NCI-H345 (cell line): ENCODE measurements at places on chromosomes 11 and 22.
A peak's percentile ranks its signal among the peaks of the same experiment; 100 is the strongest.

- no peak for DNase-seq
Observed at GRCh38 chr11:69162505-69162904, 6.8 kb downstream of the SMIM38 start.

DNA sequence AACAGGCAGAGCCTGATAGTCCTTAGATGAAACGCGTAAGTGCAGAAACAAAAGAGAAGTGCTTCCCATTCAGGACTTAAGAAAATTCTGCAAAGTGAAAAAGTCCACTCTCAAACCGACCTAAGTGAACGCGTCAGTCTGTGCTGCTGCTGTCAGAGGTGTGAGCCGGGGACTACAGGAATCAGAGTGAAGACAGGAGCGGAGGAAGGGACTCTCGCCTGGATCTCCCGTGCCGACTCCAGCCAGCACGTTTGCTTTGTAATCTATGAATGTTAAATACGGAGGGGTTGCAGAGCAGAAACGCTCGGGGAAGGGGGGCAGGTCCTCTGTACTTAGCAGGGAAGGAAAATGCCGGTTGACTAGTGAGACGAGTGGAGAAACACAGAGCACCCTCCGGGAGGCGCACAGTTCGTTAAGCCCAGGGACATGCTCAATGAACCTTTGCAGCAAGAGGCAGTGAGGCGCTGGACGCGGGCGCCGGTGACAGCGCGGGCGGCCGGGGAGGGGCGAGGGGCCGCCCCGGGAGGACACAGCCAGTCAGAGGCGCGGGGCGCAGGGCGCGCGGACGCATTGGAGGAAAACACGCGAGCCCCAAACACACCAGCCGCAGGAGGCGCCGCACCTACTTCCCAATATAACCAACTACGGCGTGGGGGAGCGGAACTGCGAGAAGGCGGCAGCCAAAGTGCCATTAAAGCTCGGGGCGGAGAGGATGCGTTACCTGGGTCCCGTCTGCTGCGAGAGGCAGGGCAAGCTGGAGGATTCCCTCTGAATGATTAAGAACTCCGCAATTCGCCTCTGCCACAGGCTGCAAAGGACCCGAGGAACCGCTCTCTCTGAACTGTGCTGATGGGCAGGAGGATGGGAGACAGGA lies at the start of gene CNTN5:
Gene CNTN5, plus strand, starts transcription at position 598 of the 874 bp plus-strand sequence.
- peak; percentile 71 for DNase-seq

- DNase-seq: no peak
Observed at GRCh38 chr11:118610773-118611432, 3.5 kb downstream of the PHLDB1 start.

DNA sequence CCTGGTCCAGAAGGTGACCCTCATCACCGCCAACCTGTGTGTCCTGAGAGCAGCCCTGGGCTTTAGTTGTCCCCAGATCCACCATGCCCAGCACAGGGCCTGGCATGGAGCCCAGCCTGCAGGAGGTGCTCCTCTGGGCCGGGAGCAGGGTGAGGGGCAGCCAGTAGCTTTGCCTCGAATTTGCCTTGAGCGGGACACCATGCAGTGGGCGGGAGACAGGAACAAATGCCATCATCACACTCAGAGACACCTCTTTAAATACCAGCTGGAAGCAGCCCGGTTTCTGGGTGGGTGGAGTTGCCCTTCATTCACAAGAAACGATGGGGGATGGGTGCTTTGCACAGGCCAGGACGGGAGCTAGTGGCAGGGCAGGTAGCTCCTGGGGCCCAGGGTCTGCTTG lies 19.3 kb downstream of the FLRT1 start:
- DNase-seq: no peak

DNA sequence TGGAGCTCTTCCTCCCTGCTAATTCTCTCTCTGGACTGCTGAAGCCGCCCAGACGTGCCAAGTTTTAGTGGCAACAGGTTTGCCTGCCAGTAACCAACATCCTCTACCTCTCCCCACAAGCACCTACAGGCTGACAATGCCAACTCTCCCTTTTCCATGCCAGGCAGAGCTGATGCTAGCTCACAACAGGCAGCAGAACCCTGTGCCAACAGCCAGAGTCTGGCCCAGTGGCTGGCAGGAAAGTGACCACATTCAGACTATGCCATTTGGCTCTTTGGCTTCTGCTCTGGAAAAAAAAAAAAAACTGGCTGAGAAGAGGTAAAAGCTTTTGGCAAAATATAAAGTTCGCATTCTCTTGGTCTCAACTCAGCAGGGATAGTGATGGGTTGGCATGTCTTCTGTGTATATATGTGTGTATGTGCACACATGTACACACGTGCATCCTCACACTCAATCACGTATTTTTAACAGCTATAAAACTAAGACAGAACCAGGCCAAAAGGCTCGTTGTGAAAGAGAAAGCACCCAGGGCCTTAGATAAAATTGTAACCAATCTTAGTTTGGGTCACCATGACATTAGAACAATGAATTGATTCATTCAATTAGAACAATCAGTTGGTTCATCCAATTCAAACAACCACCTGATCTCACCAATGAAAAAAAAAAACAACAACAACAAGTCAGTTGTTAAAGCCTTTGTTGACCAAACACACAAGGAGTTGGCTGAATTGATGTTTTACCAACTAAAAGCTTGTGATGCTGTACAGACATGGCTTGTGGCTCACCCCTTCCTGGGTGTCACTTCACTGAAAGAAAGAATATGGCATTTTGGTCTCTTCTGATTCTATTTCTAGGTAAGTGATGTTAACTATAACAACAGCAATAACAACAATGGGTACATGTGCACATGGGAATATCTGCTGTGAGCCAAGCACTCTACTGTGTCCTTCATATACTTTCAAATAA lies 48.6 kb downstream of the TRIM29 start:
- DNase-seq: no peak

GRCh38 chr11:22199243-22199642 lies 6.4 kb downstream of the ANO5 start:
- no peak for DNase-seq

DNA sequence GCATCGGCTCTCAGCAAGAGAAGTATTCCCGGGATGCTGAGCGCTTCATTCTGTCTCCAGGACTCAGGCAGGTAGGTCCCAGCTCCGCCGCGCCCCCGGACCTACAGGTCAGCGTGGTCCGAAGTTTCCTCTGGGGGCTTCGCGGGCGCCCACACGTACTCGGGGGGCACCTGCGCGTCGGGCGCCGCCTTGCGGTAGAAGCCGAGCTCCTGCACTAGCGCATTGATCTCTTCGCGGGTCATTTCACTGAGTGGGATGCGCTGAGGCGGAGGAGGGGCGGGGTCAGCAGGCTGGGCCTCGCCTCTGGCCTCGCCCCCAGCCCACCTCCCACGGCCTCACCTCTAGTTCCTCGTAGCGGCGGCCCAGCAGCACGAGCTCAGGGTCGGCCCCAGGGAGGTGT lies 2.5 kb downstream of the SELENOM start:
- no peak for DNase-seq

DNA sequence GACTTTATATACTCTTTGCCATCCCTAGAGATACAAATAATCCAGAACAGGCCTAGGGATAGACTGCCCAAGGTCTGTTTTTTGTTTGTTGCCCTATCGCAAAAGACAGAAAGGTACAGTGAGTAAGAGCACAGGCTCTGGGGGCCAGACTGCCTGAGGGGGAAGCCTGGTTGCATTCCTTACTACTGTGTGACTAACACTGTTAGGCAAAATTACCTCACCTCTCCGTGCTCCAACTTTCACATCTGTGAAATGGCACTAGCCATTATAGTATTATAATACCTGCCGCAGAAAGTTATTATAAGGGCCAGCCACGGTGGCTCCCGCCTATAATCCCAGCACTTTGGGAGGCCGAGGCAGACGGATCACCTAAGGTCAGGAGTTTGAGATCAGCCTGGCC lies 14.5 kb downstream of the SLC35F2 start:
- DNase-seq: no peak

DNA sequence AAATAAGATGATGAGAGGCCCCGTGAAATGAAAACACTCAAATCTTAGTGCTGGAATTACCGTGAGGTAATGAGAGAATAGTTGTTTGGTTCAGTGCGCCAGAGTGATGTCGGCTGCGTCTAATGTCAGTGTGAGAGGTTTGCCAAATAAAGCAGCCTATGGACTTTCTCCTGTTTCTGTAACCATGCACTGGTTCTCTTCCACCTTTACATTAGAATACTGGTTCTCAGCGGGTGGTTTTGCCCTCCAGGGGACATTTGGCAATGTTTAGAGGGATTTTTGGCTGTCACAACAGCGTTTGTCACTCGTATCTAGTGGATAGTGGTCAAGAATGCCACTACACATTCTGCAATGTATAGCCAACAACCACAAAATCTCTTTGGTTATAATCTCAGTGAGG lies 1.1 kb downstream of the OOSP4B start:
- no peak for DNase-seq

- DNase-seq: no peak
Observed at GRCh38 chr11:50174189-50174588, 141.5 kb downstream of the OR4C45 start.

- no peak for DNase-seq
Observed at GRCh38 chr22:37940698-37941376, 12.6 kb downstream of the C22orf23 start.

DNA sequence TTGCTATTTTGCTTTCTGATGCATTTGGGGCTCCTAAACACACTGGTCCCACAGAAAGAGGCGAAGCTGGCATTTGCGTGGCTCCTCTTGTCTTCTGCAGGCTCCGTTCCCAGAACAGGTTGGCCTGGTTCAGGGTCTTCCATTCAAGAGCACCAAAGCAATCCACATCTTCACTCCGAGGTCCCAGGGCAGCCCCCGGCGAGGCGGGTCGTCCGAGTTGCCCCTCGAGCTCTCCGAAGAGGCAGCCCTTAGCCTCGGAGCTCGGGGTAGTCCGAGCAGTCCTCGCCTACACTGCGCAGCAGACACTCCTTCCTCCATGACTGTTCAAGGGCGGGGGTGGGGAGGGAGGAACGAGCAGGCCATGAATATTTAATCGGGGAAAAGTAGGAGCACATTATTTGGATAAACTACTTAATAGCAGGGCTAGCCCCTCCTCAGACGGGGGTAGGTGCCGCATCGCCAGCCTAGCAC lies 321.3 kb downstream of the BLID start:
- no peak for DNase-seq

DNA sequence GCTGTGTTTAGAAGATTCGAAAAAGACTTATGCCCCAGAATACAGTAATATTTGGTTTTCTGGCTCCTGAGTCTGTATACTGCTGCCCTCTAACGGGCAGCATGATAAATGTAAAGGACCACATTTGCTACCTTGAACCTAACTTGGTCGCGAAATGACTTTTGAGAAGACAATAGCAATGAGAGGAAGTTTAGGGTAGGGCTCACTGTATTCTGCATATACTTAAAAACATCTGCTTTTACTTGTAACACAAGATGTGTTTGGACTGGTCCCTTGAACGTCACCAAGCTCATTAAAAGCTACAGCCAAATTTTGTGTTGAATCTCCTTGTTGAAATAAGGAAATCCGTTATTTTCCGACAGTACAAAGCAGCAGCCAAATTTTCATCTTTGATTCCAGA lies 309.1 kb downstream of the SWAP70 start:
- DNase-seq: no peak

DNA sequence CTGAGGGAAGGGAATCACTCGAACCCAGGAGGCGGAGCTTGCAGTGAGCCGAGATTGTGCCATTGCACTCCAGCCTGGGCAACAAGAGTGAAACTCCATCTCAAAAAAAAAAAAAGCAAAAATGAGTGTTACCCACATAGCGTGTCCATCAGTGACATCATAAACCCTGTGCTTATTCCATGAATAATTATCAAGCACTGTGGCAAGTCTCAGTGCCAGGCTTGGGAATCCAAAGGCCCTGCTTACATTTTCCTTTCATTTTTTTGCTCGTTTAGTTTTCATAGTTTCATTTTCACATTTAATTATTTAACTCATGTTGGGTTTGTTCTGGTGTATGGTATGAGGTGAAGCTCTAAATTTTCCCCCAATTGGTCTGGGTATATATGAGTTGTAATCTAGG lies 46.5 kb downstream of the NEU3 start:
- no peak for DNase-seq

DNA sequence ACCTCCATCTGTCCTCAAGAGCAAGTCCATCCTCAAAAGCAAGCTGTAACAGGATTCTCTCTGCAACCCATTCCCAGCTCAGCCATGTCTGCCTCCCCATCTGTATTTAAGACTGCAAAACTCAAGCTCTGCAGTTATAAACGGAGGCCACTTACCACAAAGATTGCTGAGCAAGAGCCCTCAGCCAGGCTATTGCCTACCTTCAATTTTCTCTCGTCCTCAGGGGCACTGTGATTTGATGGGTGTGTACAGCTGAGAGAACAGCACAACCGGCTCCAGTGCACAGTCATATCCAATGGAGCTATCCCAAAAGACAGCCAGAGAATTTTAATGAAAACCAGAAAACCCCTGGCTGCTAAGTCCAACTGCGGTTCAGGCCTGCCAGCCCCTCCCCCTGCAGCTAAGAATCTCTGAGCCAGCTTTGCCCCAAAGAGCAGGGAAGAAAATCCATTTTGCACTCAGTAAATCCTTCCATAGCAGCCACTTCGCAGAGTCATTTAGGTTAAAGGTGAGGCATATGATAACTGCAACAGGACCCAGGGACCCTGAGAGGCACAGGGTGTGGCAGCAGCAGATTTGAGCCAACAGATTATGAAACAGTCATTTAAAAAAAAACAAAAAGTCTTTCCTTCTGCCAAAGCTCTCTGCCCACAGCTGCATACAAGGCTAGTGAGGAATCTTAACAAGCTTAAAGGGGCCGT lies 37.6 kb downstream of the RAB30 start:
- no peak for DNase-seq

GRCh38 chr11:57219021-57219627 lies 17.9 kb downstream of the APLNR start:
- no peak for DNase-seq

DNA sequence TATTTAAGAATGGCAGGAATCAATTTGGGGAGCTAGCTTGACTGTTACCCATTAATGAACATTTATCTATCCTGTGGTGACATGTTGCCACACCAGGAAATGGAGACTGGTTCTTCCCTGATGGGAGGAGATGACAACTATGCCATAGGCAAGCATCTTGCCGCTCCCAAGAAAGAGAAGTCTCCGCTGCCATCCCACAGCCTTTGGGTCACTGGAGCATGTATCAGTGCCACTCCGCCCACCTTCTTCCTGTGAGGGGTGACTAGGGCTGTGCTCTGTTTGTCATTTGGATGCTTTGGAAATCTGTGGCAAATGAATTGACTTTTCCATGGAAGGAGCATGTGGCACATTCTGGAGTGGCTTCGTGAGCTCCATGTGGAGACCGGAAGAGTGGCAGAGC lies 6.5 kb downstream of the STIP1 start:
- no peak for DNase-seq

GRCh38 chr11:91854780-91855179 lies 369.8 kb upstream of the FAT3 start:
- no peak for DNase-seq
